ENCODE measurements at places on chromosomes 12 and 14. TPM values are rescaled to one million over a fixed set of nuclear protein-coding genes. Genes with fewer than 3 reads are reported as not detected.

Gene FRS2
- total RNA-seq, result 22.9 TPM

Gene FAM222A
- 0.91 TPM for total RNA-seq

Gene SLC4A8
- total RNA-seq, result 3.4 TPM

Gene ZNF641
- 1.3 TPM for total RNA-seq

Gene TAS2R31
- total RNA-seq, result 0.39 TPM

Gene SLC6A12
- not detected for total RNA-seq

Gene C12orf56
- total RNA-seq, result 0.13 TPM
